WERI-Rb-1 (cell line): ENCODE measurements at places on chromosomes 12 and 14.

GRCh38 chr12:17108877-17109541, 503.0 kb upstream of the LMO3 start:
- DNase-seq, result no peak

DNA sequence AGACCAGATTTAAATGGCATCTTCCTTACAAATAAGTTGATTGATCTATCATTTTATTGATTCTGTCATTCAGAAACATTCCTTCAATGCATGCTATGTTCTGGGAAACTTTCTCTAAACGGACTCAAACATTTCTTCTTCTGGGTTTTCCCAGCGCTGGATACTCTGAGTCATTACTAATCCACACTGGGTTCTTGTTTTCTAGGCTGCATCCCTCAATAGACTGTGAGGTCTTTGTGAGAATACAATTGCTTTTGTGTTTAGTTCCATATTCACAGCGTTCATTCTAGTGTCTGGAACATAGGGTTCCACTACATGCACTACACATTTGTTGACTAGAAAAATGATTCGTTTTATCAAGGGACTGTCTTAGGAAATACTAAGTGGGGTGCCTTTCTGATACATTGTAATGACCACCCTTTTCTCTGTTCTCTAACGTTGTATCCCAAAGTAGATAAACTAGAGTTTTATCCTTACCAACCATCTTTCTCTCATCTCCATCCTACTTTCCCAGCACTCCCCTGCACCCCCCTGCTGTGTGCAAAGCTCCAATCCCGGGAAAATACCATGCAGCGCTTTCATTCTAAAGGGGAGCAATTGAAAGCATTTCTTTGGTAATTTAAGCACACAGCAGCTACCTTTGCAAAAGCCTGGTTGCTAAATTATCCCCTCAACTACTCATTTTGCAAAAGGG, 878.7 kb downstream of the DIO2 start:
- no peak for DNase-seq

- DNase-seq, result peak; percentile 92
Measured at GRCh38 chr14:105480807-105481801, 5.6 kb upstream of the CRIP1 start.

DNA sequence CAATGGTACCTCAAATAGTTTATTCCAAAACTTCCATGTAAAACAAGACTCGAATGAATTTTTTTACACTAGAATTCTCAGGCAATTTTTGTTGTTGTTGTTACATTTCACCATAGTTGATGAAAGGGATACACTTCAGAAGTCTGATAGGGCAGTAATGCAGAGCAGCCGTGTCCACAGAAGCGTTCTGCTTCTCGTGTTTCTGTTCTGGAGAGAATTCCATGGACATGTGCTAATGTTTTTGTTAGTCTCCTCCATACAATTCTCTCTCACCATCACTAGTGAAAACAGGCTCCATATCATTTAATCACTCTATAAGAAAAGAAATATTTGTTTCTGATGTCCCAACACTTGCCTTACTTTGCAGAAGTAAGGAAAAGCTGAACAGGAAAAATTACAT, 606.1 kb downstream of the SLC16A7 start:
- DNase-seq, result no peak

DNA sequence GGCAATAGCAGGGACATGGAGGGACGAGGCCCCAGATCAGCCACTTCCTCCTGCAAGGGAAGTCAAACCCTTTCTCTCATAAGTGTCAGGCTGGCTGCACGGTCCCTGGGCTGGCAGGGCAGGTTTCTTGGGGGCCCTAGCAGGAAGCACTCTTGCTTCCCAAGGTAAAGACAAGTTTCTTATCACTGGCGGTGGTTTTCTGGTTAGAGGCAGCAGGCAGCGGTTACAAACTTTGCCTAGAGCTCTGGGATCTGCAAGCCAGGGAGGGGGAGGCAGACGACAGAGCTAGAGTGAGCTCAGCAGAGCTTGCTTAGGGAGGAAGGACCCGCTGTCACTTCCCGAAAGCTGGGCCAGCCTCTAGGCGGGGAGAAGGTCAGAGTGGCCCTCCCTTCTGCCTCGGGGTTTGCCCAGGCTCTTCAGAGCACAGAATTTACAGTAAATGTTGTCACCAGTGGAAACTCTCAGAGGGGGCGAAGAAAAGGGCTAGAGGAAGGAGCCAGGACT, 20.4 kb downstream of the BATF start:
- DNase-seq, result no peak

GRCh38 chr14:64878837-64879634, 671 bp downstream of the SPTB start:
- peak; percentile 31 for DNase-seq

- DNase-seq, result no peak
Measured at GRCh38 chr14:56487761-56488160, 91.8 kb upstream of the TMEM260 start.

- DNase-seq, result peak; percentile 26
Measured at GRCh38 chr14:95290871-95291431, 28.8 kb downstream of the CLMN start.

DNA sequence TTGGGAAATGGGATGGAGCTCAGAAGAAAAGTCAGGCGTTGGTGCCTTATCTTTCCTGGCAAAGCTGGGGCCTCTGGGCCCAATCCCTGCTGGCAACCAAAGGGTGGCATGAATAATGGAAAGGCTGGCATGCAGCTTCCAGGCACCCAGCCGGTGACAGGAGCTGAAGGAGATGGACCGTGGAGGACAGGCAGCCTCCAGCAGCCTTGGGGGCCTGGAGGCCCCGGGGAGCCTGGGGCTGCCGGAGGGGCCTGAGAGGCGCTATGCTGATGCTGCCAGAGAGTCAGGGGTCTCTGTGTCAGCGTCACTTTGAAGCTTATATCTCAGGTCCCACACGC, 38.2 kb upstream of the EML1 start:
- no peak for DNase-seq

DNA sequence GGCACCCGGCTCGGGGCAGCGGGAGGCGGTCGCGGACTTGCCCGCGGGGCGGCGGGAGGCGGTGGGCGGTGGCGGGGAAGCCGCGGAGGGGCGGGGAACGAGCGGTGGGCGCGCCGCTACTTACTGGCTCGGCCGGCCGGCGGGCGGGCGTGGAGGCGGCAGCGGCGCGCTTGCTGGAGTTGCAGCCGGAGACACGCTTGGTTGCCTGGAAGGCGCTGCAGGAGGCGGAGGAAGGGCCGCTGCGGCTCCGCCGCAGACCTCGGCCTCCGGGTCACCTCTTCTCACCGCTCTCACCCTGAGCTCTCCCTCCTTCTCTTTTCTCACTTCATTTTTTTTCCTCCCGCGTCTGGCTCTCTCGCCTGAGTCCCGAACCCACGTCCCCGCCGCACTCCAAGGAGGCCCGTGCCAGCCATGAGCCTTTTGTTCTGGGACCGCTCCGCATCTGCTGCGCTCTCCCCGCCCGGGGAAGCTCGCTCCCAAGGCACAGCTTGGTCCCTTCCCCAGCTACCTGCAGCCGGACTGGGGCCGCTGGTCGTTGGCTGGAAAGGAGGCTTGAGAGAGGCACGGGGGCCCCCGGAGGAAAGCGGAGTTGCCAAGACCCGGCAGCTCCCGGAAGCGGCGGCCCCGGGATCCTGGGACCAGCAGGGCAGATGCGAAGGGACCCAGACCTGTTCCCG, 592 bp upstream of the KCNK10 start:
- DNase-seq, result peak; percentile 57

DNA sequence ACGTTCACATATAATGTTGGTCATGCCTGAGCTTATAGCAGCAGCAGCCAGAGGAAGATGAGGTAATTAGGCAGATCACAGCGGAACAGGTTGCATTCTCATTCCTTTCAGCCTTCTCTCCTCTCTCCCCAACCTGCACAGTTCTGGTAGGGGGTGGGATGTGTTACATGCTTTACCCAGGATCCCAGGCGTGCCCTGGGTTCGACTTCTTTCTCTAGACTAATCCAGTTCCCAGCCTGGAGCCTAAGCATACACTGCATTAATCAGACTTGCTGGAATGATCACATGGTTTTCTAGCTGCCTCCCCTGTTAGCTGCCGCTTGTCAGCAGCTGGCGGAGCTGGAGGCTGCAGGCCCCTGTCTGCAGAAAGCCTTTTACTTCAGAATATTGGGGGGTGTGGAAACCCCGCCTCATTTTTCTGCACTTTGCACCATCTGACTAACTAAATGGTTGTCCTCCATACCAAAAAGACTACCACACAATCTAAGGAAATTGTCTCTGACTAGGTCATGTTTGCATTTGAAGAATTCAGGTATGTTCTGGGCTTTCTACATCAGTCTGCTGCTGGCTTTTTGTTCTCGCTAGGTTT, 46.0 kb upstream of the EVL start:
- peak; percentile 82 for DNase-seq

GRCh38 chr14:61355892-61356325, 34.5 kb downstream of the PRKCH start:
- DNase-seq, result no peak

- no peak for DNase-seq
Measured at GRCh38 chr12:64318605-64319004, 72.0 kb downstream of the C12orf56 start.

DNA sequence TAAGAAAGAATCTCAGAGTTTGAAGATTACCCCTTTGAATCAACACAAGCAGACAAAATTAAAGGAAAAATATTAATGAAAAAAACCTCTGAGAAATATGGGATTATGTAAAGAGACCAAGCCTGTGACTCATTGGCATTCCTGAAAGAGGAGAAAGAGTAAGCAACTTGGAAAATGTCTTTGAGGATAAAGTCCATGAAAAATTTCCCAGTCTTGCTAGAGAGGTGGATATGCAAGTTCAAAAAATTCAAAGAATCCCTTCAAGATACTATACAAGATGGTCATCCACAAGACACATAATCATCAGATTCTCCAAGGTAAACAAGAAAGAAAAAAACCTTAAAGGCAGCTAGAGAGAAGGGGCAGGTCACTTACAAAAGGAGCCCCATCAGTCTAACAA, 13.3 kb downstream of the SLCO1B1 start:
- DNase-seq, result no peak

DNA sequence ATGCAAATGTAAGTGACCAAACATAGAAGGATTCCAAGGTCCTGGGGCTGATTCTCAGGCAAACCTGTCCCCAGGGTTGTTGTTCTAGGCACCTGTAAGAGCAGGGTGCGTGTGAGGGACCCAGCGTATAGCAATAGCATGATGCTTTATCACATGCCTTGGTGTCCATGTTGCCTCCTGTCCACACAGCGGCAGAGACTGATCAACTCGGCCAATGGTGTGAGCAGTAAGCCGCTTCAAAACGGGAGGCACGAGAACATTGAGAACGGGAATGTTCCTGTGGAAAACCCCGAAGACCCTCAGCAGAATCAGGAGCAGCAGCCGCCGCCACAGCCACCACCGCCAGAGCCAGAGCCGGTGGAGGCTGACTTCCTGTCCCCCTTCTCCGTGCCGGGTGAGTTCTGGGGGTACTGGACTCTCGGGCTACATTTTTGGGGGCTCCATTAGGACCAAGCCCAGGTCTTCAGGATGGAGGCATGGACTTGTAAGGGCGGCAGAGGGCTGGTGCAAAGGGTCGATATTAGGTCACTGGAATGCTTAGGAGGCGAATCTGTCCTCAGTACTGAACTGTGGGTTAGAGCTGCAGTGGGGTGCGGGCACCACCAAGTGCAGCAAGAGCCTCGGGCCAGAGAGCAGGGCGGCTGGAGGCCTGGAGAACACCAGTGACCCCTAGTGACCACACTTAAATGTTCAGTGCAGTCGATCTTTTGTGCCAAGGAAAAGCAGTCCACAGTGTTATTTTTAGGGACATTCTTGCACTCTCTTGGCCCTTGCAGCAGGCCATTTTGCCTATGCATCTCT, 57.2 kb upstream of the RIN3 start:
- DNase-seq, result peak; percentile 80

DNA sequence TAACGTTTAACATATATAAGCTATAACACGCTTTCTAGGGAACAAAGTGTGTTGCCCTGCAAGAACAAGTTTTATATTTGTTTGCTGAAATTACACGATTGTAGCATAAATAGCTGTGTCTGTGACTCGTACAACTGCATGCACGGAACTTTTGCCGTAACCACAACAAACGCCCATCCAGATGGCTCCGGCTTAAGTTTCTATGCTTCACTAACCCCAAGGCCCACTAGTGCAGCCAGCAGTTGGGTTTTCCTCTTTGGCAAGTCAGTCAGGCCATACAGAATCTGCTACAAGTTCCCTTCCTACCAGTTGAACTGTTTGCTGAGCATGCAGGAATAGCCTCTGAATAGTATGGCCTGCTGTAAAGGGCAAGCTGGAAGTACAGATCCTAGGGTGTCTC, 12.1 kb downstream of the CSRP2 start:
- DNase-seq, result peak; percentile 88
